Activated naive CD4-positive, alpha-beta T cell treated with anti-CD3 and anti-CD28 coated beads, Interleukin-2, amount 10 ng/mL, durations not matched to agents 7 days and 5 days (primary cell): ENCODE measurements at places on chromosomes 1 and 21.
A peak's percentile ranks its signal among the peaks of the same experiment; 100 is the strongest.

GRCh38 chr1:19831441-19831840 lies 16.4 kb upstream of the RNF186 start:
- H3K4me3 ChIP-seq, result no peak overlapping the region
- no peaks in the 10 kb centered on the region for H3K36me3 ChIP-seq
- DNase-seq, result no peak
- H3K27ac ChIP-seq, result no peak overlapping the region

GRCh38 chr1:216632980-216633379 lies 90.2 kb downstream of the ESRRG start:
- H3K36me3 ChIP-seq, result no peaks in the 10 kb centered on the region
- no peaks in the 10 kb centered on the region for H3K4me1 ChIP-seq
- H3K4me3 ChIP-seq, result no peak overlapping the region
- DNase-seq, result no peak
- no peaks in the 10 kb centered on the region for H3K27me3 ChIP-seq
- H3K27ac ChIP-seq, result no peak overlapping the region

- H3K27ac ChIP-seq, result no peak overlapping the region
- no peaks in the 10 kb centered on the region for H3K36me3 ChIP-seq
- DNase-seq, result peak; percentile 45
- H3K4me1 ChIP-seq, result peaks cover 29% of the 10 kb centered on the region
- peaks cover 8% of the 10 kb centered on the region for H3K27me3 ChIP-seq
Measured at GRCh38 chr1:246784621-246785493, 60.6 kb downstream of the SCCPDH start.

- no peak for DNase-seq
- H3K4me1 ChIP-seq, result no peaks in the 10 kb centered on the region
- H3K27me3 ChIP-seq, result peaks cover 30% of the 10 kb centered on the region
- no peak overlapping the region for H3K4me3 ChIP-seq
- no peaks in the 10 kb centered on the region for H3K36me3 ChIP-seq
- no peak overlapping the region for H3K27ac ChIP-seq
Measured at GRCh38 chr21:38927776-38928175, 122.0 kb downstream of the ETS2 start.

DNA sequence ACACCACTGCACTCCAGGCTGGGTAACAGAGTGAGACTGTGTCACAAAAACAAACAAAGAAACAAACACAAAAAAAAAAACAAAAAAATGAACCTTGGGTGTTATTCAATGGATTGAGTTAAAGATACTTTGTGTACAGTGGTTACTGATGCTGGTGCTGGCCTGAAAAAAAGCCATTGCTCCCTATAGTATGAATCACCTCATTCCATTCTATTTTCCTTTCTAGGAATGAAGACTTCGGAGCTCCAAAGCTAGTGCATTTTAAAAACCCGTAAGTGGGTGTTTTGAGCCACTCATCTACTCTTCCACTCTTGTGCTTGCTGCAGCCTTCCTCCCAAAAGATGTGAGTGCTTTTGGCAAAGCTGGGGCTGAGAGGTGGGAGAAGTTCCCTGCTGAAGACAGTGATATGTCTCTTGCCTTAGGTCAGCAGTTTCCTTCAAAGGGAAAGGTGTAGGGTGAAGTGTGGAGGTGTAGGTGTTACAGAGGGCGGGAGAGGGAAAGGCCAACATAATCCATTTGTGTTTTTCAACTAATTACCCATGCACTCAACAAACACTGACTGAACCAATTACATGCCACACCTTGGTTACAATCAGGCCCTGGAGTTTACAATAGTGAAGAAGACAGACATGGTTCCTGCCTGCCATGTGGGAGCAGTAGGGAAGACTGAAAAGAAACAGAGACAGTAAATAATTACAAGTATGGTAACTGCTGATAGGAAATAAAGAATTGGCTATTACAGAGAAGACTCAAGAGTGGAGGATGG lies 55.0 kb upstream of the SERBP1 start:
- H3K27me3 ChIP-seq, result peaks cover 2% of the 10 kb centered on the region
- no peak overlapping the region for H3K27ac ChIP-seq
- H3K4me3 ChIP-seq, result no peak overlapping the region

GRCh38 chr1:232923739-232924386 lies 26.5 kb upstream of the NTPCR start:
- no peaks in the 10 kb centered on the region for H3K27me3 ChIP-seq
- peaks cover 5% of the 10 kb centered on the region for H3K36me3 ChIP-seq
- H3K4me1 ChIP-seq, result peaks cover 49% of the 10 kb centered on the region
- DNase-seq, result peak; percentile 75
- peak overlapping the region; percentile 60 for H3K4me3 ChIP-seq

DNA sequence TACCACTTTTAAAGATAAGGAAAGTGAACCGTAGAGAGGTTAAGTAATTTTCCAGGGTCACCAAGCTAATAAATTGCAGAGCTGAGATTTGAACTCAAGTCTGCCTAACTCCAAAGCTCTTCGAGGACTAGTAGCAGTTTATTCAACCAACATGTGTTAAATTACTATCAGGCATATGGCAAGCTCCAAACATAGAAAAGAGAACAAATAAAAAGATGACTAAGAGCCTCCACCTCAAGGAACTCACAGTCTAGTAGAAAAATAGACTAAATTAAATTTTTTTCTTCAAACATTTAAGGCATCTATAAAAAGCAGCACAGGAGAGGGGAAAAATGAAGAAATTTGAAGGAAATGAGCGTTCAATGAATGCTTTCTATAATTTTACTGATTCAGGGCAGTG lies 22.2 kb downstream of the SLC9C2 start:
- no peak for DNase-seq
- peaks cover 5% of the 10 kb centered on the region for H3K27me3 ChIP-seq
- no peak overlapping the region for H3K27ac ChIP-seq

- no peak overlapping the region for H3K4me3 ChIP-seq
- no peaks in the 10 kb centered on the region for H3K36me3 ChIP-seq
- H3K27me3 ChIP-seq, result peaks cover 11% of the 10 kb centered on the region
- no peaks in the 10 kb centered on the region for H3K4me1 ChIP-seq
- no peak for DNase-seq
Measured at GRCh38 chr1:58035523-58035922, 511.0 kb downstream of the OMA1 start.

- H3K36me3 ChIP-seq, result no peaks in the 10 kb centered on the region
- DNase-seq, result no peak
- peaks cover 24% of the 10 kb centered on the region for H3K27me3 ChIP-seq
- peaks cover 13% of the 10 kb centered on the region for H3K4me1 ChIP-seq
- H3K4me3 ChIP-seq, result no peak overlapping the region
Measured at GRCh38 chr1:94068096-94068998, 52.6 kb downstream of the ABCA4 start.

DNA sequence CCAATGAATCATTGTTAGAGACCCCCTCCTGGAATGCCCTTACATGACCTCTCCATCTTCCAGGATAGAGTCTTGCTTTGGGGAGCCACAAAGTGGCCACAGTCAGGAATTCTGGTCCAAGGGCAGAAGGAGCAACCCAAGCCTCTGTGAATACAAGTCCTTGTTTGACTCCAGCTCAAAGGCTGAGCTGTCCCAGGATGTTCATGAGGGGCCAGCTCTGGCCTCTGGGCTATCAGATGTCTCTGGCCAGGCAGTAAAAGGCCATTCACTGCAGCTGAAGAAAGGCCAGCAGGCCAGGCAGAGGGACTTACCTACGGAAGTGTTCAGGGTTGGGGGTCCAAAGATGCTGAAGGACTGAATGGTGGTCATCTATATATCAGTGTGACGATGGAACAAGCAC lies 98.3 kb upstream of the IPO9 start:
- no peaks in the 10 kb centered on the region for H3K4me1 ChIP-seq
- no peak overlapping the region for H3K27ac ChIP-seq
- H3K36me3 ChIP-seq, result no peaks in the 10 kb centered on the region
- H3K4me3 ChIP-seq, result no peak overlapping the region

GRCh38 chr1:206736878-206737728 lies 33.5 kb upstream of the IL19 start:
- peaks cover 16% of the 10 kb centered on the region for H3K27me3 ChIP-seq
- DNase-seq, result peak; percentile 52
- peaks cover 65% of the 10 kb centered on the region for H3K4me1 ChIP-seq
- no peak overlapping the region for H3K4me3 ChIP-seq

DNA sequence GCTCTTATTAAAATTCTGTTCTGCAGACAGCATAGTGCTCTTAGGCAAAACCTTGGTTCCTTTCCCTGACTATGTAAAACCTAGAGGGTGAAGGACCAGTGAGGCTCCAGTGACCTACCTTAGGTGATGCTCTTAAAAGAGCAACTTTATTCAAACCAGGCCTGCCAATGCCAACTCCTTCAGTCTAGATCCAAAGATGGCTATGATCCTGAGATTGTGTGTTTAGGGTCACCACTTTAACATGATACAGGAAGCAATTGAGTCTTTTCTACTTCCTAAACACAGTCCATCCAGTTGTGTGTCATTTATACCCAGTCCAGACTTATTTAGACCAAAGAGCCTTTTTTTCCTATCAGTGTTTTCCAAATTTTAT lies 10.8 kb downstream of the MCL1 start:
- H3K27me3 ChIP-seq, result no peaks in the 10 kb centered on the region
- peaks cover 95% of the 10 kb centered on the region for H3K4me1 ChIP-seq
- peak overlapping the region; percentile 94 for H3K27ac ChIP-seq
- peak overlapping the region; percentile 81 for H3K4me3 ChIP-seq
- peaks cover 54% of the 10 kb centered on the region for H3K36me3 ChIP-seq
- no peak for DNase-seq

DNA sequence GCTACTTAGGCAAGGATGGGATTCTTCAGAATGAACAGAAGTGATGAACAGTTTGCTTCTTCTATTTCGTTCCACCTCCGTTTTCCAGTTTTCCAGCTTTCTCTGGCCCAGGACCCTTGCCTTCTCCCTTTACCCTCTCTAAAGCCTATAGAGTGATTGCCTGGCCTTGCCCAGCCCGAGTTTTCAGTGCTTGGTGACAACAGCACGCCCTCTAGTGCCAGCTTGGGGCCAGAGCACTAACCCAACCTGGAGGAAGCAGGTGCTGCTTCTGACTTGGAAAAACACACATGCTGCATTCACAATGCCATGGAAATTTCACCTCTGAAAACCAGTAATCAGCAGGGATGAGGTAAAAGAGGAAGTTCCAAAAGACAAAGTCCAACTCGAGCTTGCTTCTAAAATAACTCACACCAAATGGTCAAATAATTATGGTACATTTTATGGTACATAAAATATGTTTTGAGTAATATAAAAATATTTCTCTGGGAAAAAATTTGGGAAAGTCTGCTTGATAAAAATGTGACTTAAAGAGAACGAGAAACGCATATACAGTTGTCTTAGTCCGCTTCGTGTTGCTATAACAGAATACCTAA lies 26.1 kb downstream of the UBE2T start:
- no peak overlapping the region for H3K4me3 ChIP-seq
- H3K27me3 ChIP-seq, result peaks cover 32% of the 10 kb centered on the region
- H3K36me3 ChIP-seq, result no peaks in the 10 kb centered on the region
- peak; percentile 86 for DNase-seq
- H3K4me1 ChIP-seq, result no peaks in the 10 kb centered on the region
- no peak overlapping the region for H3K27ac ChIP-seq

- no peak for DNase-seq
- no peak overlapping the region for H3K27ac ChIP-seq
- H3K4me3 ChIP-seq, result no peak overlapping the region
- H3K4me1 ChIP-seq, result peaks cover 25% of the 10 kb centered on the region
Measured at GRCh38 chr1:94020764-94021579, 100.0 kb downstream of the ABCA4 start.

DNA sequence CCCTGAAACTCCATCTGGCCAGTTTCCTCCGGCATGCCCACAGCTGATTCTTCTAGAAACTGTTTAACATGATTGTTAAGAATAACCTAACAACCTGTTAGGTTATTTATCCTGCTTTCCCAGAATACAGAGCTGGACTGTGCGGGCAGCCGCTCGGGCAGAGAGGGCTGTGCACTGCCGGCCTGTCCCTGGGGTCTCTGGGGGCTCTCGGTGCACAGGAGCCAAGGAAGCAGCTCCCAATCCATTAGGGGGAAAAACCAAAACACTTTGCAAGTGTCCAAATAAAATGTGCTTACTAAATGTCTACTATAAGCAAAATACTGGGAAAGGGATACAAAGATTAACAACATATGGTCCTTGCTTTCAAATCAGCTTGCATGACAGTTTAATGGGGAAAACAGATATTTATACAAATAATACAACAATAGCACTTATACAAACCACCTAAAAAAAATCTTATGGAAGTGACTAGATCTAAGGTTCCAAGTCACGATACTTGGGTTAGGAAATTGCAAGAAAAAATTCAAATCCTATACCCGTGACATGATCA lies 50.7 kb downstream of the HLCS start:
- H3K4me3 ChIP-seq, result no peak overlapping the region
- no peak for DNase-seq
- H3K27ac ChIP-seq, result no peak overlapping the region
- H3K27me3 ChIP-seq, result no peaks in the 10 kb centered on the region

GRCh38 chr1:62318756-62319544 lies at the start of gene KANK4:
Gene KANK4 (minus strand): TSS chr1:62319434. CDS start chr1:62281564, 37,870 bp downstream.
- no peak within 1 kb of the TSS for H3K27ac ChIP-seq
- H3K36me3 ChIP-seq, result no peaks in the 10 kb centered on the region
- H3K4me3 ChIP-seq, result no peak within 1 kb of the TSS
- H3K27me3 ChIP-seq, result peaks cover 56% of the 10 kb centered on the region
- H3K4me1 ChIP-seq, result peaks cover 3% of the 10 kb centered on the region

GRCh38 chr1:86948212-86948611 lies 33.8 kb downstream of the HS2ST1 start:
- H3K36me3 ChIP-seq, result no peaks in the 10 kb centered on the region
- H3K4me1 ChIP-seq, result no peaks in the 10 kb centered on the region
- DNase-seq, result no peak
- H3K27me3 ChIP-seq, result no peaks in the 10 kb centered on the region

GRCh38 chr21:17492415-17493168 lies 20.3 kb upstream of the CXADR start:
- no peaks in the 10 kb centered on the region for H3K36me3 ChIP-seq
- H3K4me3 ChIP-seq, result no peak overlapping the region
- peaks cover 6% of the 10 kb centered on the region for H3K27me3 ChIP-seq
- H3K4me1 ChIP-seq, result peaks cover 3% of the 10 kb centered on the region
- H3K27ac ChIP-seq, result no peak overlapping the region

DNA sequence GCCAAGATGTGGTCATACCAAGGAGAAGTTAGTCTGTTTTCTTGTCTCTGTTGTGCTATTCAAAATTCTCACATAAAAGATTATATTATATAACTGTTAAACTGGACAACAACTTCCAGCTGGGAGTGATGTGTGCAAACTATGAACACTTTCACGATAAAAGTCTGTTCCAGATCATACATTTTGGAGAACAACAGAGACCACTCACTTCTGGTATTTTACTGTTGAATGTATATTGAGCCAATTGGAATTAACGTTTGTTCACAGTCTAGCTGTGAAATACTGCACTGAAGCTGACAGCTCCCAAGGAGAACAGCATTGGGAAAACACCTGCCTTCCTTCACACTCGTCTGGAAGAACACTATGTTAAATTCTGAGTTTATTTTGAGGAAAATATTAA lies 860 bp upstream of the SHCBP1L start:
- no peaks in the 10 kb centered on the region for H3K36me3 ChIP-seq
- peaks cover 50% of the 10 kb centered on the region for H3K27me3 ChIP-seq
- H3K4me3 ChIP-seq, result no peak overlapping the region
- DNase-seq, result no peak
- no peak overlapping the region for H3K27ac ChIP-seq
